ENCODE measurements at places on chromosomes 2 and 18.

DNA sequence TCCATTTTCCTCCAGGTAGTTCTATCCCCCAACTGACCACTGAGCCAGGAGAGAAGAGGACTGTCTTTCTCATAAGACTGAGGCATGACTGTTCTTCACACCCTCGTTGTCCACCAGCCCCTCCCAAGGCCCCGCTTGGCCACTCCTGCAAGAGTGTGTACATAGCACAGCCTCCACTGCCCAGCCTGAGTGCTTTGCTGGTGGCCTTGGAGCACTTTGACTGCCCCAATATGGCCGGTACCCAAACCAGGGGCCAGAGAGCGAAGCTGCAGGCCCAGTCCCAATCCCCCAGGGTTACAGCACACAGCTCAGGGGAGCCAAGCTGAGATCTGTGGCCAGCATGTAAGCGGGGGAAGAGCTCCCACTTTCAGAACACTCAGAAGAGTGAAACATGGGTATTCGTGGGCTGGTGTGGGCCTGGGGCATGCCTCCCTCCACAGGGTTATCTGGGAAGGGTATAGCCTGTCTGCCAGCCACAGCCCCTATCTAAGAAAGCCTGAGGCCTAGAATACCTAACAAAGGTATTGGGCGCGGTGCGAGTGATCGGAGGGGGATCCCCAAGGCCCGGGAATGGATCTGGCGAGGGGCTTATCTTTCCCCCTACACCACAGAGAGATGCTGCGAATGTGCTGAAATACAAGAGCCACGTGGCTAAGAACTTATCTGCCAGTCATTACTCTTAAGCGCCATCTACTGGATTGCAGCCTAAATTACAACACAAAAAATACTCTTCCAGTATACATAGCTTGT, 163.8 kb downstream of the WDPCP start:
- DNase-seq, result no peak

DNA sequence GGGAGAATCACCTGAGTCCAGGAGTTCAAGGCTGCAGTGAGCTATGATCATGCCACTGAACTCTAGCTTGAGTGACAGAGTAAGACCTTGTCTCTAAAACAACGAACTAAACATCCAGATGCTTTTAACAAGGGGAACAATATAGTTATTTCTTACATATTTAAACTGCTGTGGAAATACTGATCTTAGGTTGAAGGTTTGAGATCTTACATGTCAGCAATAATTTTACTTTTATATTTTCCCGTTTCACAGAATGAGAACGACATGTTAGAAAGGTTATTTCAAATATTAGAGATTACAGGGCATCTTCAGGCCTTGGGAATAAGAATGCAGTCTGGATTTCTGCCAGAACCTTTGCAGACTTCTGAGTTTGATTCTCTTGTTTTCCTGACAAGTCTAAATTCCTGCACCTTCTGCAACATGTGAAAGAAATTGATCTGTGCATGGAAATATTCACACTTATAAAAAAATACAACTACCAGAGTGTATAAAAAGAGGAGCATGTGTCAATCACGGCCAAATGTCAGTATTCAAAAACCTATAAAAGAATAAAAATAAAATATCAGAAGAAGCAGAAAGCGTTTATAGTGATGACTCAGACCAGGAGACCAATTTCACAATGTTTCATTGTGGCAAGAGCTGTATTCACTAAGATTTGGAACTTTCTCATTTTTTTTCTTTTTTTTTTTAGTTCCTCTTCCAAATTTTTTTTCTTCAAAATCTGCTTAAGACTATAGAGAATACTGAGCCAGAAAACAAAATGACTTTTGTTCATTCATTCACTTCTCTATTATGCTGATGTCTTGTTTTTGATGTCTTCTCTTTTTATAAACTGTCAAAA, 29.6 kb downstream of the COLEC12 start:
- DNase-seq, result no peak

DNA sequence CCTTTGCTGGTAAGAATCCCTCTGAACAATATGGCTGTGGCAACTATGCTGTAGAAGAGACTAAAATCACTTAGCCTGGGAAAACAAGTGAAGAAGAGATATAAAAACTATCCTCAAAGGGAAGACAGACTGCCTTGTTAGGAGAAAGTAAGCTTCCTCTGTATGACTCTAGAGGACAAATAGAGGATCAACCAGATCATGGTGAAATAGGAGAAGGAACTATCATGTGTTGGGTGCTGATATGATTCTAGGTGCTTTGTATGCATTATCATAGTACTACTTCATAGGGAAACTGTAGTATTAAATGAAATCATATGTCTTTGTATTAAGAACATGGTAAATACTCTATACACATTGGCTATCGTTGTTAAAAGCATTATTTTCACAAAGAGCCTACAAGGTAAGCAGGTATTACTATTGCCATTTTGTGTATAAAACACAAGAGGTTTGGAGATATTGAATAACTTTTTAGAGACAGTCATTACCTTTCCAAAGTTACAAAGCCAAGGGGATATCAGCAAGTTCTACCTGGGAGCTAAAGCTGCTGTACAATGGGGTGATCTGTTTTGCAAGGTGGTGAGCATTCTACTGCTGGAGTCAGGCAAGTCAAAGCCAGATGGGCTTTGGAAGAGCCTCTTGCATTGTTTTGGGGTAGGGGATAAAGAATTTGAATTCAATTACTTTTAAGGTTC, 402.6 kb downstream of the ALK start:
- no peak for DNase-seq

GRCh38 chr2:10381997-10382353, 66.2 kb downstream of the ODC1 start:
- DNase-seq, result no peak

DNA sequence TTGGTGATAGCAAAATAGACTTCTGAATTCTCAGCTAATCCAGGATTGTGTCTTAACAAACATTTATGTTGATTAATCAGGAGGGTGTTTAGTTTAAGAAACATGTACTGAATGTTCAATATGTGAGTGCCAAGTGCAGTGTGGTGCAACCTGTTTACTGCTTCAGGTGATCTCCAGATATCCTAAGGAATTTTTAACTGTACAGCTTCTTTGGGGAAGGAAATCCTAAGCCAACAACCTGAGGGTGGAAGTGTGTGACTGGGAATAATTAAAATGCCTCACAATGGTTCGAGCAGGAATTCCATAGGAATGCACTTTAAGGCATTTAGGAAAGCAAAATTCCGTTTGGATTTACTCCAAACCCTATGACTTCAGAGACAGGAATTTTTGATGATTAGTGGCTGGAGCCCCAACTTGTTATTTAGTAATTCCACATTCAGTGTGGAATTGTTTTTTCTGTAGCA, 16.4 kb downstream of the CRIM1 start:
- no peak for DNase-seq

Measured in CD4-positive, alpha-beta T cell treated with Interferon alpha-2 for 1 hour (primary cell).